GM23248 (cell line): ENCODE measurements at places on chromosomes 11 and 22. TPM values are rescaled to one million over a fixed set of nuclear protein-coding genes. Genes with fewer than 3 reads are reported as not detected.
A peak's percentile ranks its signal among the peaks of the same experiment; 100 is the strongest.

DNA sequence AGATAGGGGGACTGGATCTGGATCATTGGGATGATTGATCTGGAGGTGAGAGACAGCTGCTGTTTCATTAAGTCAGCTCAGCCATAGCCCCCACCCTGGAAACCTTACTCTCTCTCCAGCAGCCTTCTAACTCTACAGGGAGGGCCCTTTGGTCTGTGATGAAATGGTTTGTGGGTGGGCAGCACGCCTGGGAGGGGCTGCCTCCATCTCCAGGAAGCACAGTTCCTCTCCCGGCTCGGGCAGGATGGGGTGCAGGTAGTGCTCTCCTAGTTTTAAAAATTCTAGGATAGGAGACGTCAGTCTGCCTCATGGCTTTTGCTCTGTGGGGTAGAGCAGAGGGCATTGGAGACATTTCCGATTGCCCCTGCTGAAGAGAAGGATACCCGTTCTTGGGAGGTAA is 89.7 kb downstream of the CEP164 start:
- H3K27ac ChIP-seq, result no peak overlapping the region
- H3K4me1 ChIP-seq, result no peaks in the 10 kb centered on the region
- H3K27me3 ChIP-seq, result no peaks in the 10 kb centered on the region
- DNase-seq, result no peak

DNA sequence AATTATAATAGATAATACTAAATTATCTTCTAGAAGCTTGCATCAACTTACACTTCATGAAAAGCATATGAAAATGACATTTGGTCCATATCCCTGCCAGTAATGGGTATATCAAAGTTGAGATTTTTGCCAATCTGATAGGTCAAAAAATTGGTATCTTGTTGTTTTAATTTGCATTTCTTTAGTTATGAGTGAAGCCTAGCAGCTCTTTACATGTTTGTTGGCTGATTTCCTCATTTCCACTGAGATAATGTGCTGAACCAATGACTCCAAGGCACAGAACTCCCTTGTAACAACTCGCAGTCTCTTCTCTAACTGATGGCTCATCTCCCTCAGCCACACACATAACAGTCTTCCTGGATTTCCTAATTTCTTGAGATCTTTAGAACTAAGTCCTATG is 175.3 kb upstream of the SESN3 start:
- no peak for DNase-seq
- H3K4me1 ChIP-seq, result no peaks in the 10 kb centered on the region
- H3K27me3 ChIP-seq, result no peaks in the 10 kb centered on the region
- H3K27ac ChIP-seq, result no peak overlapping the region
- H3K4me3 ChIP-seq, result no peak overlapping the region

DNA sequence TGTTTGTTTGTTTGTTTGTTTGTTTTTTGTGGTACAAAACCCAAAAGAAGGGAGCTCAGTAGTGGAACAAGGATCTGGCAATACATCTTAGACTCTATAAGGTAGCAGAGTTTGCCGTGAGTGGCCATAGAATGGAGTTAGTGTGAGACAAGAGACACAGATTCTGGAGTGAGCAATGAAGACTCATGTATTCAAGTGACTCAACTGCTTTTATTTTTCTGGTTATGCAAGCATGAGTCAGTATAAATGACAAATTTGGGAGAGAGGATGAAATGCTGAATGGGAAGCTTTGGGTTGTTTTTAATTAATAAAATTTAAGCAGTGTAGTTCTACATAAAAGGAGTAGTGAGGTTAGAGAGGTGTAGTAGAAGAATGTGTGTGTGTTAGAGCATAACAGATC is 143.6 kb upstream of the ANO5 start:
- no peaks in the 10 kb centered on the region for H3K36me3 ChIP-seq
- no peaks in the 10 kb centered on the region for H3K4me1 ChIP-seq
- DNase-seq, result peak; percentile 8
- no peak overlapping the region for H3K27ac ChIP-seq
- no peaks in the 10 kb centered on the region for H3K27me3 ChIP-seq

GRCh38 chr22:30603801-30604200 is 3.2 kb upstream of the TCN2 start:
- H3K4me1 ChIP-seq, result peaks cover 13% of the 10 kb centered on the region
- H3K27me3 ChIP-seq, result no peaks in the 10 kb centered on the region
- no peak overlapping the region for H3K4me3 ChIP-seq

DNA sequence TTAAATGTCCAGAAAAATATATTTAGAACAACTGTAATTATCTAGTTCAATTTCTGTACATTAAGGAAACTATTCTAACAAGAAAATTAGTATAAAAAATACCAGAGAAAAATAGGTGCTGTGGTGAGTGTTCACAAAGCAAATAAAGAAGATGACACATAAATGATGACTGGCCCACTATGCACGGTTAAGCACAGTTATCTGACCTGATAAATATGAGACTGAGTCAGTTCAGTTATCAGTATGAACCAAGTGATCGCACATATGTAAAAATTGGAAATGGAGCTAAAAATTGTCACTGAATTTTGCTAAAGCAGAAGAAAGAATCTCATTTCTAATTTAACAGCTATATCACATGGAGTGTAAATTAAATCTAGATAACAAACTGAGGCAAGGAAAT is 18.8 kb upstream of the MAML2 start:
- no peaks in the 10 kb centered on the region for H3K27me3 ChIP-seq
- H3K36me3 ChIP-seq, result peaks cover 48% of the 10 kb centered on the region
- H3K4me1 ChIP-seq, result peaks cover 9% of the 10 kb centered on the region
- H3K27ac ChIP-seq, result no peak overlapping the region
- DNase-seq, result peak; percentile 49

Gene KRTAP5-7
- polyA plus RNA-seq, result not detected in 2 replicates

DNA sequence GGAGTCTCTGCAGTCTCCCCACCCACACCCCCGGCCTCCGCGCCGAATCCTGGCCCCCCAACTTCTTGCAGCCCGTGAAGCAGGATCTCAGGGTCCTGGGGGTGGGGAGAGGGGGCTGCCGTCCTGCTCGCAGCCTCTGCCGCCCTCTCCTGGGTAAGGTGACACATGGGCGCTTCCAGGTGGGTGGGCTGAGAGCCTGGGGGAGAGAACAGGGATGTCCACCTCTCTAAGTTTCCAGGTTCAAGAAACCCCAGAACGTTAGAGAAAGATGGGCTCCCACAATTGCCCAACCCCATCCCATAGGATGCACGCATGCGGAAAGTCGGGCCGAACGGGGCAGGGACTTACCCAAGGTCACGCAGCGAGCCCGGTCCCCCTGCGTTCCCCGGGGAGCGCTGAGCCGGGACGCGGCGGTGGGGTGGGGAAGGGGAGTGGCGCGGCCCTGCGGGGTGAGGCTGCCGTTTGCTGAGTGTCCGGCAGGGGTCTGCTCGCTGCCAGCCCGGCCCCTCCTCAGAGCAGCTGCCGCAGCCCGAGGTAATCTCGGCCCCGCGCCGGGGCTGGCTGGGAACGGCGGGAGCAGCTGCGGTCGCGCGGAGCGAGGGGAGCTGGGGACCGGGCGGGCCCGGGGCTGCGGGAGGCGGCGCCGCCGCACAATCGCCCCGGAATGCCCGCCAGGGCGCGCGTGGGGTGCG is 705 bp upstream of the CAPN1 start:
- H3K27me3 ChIP-seq, result no peaks in the 10 kb centered on the region
- no peak overlapping the region for H3K27ac ChIP-seq
- peak overlapping the region; percentile 82 for H3K4me3 ChIP-seq

DNA sequence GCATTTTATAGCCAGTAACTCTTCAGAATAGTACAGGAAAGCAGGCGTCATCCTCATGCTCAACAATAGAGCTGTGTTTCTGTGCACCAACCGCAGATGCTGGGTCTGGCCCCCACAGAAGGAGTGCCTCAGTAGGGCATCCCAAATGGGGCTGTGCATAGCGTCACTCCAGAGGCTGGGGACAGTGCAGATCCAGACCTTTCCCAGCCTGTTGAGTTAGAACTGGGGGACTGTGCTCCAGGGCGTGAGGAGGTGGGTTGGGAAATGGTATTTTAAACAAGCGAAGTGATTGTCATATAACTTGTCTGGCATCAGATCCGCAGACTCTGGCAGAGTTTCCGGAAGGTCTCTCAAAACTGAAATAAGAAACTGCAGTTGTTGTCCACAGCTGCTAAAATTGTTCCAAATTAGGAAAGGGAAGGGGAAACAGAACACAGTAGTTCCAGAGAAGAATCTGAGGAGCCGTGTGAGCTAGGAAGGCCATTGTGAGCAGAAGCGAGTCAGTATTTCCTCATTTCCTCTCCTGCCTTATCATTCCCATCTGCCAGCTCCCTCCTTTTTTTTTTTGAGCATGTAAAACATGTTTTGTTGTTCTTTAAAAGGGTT is 52.2 kb downstream of the JAM3 start:
- H3K4me3 ChIP-seq, result peak overlapping the region; percentile 59
- peak; percentile 79 for DNase-seq
- H3K27ac ChIP-seq, result peak overlapping the region; percentile 98
- H3K27me3 ChIP-seq, result no peaks in the 10 kb centered on the region
- H3K4me1 ChIP-seq, result peaks cover 42% of the 10 kb centered on the region

- DNase-seq, result peak; percentile 16
- no peaks in the 10 kb centered on the region for H3K36me3 ChIP-seq
- H3K27ac ChIP-seq, result peak overlapping the region; percentile 99
- H3K4me3 ChIP-seq, result peak overlapping the region; percentile 89
These were observed 1.3 kb downstream of the PARVB start for GRCh38 chr22:44025171-44026065.

GRCh38 chr11:105315287-105315686 is 175.7 kb upstream of the CARD18 start:
- no peak for DNase-seq
- no peak overlapping the region for H3K4me3 ChIP-seq
- H3K36me3 ChIP-seq, result no peaks in the 10 kb centered on the region
- no peaks in the 10 kb centered on the region for H3K27me3 ChIP-seq
- no peaks in the 10 kb centered on the region for H3K4me1 ChIP-seq

GRCh38 chr22:48855593-48856307 is 971.9 kb downstream of the BRD1 start:
- no peaks in the 10 kb centered on the region for H3K27me3 ChIP-seq
- H3K36me3 ChIP-seq, result no peaks in the 10 kb centered on the region
- no peak overlapping the region for H3K27ac ChIP-seq
- DNase-seq, result no peak

- H3K27me3 ChIP-seq, result peaks cover 12% of the 10 kb centered on the region
- H3K4me1 ChIP-seq, result no peaks in the 10 kb centered on the region
- no peak overlapping the region for H3K27ac ChIP-seq
- no peak for DNase-seq
- no peak overlapping the region for H3K4me3 ChIP-seq
These were observed 23.7 kb upstream of the RFPL3 start for GRCh38 chr22:32333769-32334659.

Gene FJX1
- 12.4 and 12.5 TPM in 2 replicates for polyA plus RNA-seq

DNA sequence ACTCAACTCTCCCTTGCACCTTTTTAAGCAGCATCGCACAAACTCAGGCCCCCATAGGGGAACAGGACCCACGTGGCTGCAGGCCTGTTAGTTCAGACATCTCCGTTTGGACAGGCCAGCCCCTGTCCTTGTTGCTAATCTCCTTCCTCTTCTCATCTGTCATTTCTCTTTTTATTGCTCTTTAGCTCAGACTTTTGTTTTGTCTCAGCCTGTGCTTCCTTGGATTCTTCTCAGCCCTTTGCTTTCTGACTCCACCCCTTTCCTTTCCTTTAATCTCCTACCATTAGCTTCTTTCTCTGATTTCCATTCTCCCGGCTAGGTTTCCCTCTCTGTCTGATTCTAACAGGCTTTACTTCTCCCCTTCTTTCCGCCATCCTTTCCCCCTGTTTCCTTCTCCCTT is 68.7 kb downstream of the SCN3B start:
- no peak for DNase-seq
- no peaks in the 10 kb centered on the region for H3K27me3 ChIP-seq
- H3K27ac ChIP-seq, result no peak overlapping the region
- H3K4me1 ChIP-seq, result peaks cover 11% of the 10 kb centered on the region
- no peak overlapping the region for H3K4me3 ChIP-seq
- H3K36me3 ChIP-seq, result no peaks in the 10 kb centered on the region

DNA sequence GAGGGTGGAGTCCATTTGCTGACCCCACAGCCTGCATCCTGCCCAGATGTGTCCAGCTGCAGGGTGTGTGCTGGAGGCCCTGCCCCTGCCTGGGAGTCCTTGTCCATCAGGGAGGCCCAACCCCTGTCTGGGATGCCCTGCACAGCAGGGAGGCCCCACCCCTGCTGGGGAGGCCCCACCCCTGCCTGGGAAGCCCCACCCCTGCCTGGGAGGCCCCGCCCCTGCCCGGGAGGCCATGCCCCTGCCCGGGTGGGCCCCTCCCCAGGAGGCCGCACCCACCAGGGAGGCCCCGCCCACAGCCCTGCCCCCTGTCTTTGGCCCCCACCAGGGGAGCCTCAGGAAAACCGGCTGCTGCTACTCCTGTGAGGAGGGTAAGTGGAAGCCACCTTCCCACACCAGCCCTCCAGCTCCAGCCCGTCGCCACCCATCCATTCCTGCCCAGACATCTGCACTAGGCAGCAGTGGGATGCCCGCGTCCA is 37.2 kb downstream of the MUC5B start:
- no peaks in the 10 kb centered on the region for H3K27me3 ChIP-seq
- H3K27ac ChIP-seq, result no peak overlapping the region
- no peaks in the 10 kb centered on the region for H3K4me1 ChIP-seq
- H3K36me3 ChIP-seq, result no peaks in the 10 kb centered on the region

GRCh38 chr11:103618528-103618927 is 417.9 kb upstream of the DDI1 start:
- no peak overlapping the region for H3K4me3 ChIP-seq
- peak; percentile 85 for DNase-seq
- H3K36me3 ChIP-seq, result no peaks in the 10 kb centered on the region

DNA sequence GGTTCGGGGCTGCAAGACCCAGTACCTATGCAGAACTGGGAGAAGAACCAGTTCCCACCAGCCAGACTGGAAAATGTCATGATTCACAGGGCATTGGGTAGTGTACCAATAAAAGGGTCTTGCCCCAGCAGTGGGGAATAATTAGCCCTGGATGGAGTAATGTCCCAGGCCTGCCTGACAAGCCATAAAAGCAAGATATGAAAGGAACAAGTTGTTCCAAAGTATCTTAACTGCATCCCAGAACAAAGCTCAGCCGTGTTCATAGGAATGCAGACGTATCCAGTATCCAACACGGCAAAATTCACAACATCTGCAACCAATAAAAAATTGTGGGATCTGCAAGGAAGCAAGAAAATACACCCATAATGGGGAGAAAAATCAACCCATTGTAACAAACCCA is 47.9 kb downstream of the ASCL2 start:
- no peaks in the 10 kb centered on the region for H3K36me3 ChIP-seq
- H3K27ac ChIP-seq, result no peak overlapping the region

GRCh38 chr11:104120493-104121137 is 43.3 kb downstream of the PDGFD start:
- no peaks in the 10 kb centered on the region for H3K36me3 ChIP-seq
- no peaks in the 10 kb centered on the region for H3K4me1 ChIP-seq
- H3K27me3 ChIP-seq, result no peaks in the 10 kb centered on the region
- no peak for DNase-seq
- no peak overlapping the region for H3K27ac ChIP-seq

DNA sequence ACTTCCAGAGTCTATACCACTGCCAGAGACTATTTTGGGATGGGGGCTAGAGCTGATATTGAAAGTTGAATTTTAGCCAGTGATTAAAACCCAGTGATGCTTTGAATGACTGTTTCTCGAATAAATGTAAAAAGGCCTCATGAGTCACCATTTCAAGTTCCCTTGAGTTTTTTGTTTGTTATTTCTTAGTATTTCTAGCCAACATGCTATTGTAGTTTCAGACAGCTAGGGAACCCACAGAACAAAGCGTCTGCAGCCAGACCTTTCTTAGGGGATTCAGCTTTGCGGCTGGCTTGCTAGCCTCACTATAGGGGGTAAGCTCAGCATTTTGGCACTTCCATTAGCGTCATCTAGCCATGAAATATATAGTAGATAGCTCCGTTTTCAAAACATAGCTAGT is 66.5 kb downstream of the DBX1 start:
- peak; percentile 29 for DNase-seq
- H3K4me1 ChIP-seq, result peaks cover 24% of the 10 kb centered on the region
- no peak overlapping the region for H3K27ac ChIP-seq
- peaks cover 34% of the 10 kb centered on the region; the same call in 1 of the 2 replicates for H3K36me3 ChIP-seq

Gene CEP164
- 20.0 and 20.3 TPM in 2 replicates for polyA plus RNA-seq
